ENCODE measurements at places on chromosomes 1 and 21. TPM values are rescaled to one million over a fixed set of nuclear protein-coding genes. Genes with fewer than 3 reads are reported as not detected.
A peak's percentile ranks its signal among the peaks of the same experiment; 100 is the strongest.

DNA sequence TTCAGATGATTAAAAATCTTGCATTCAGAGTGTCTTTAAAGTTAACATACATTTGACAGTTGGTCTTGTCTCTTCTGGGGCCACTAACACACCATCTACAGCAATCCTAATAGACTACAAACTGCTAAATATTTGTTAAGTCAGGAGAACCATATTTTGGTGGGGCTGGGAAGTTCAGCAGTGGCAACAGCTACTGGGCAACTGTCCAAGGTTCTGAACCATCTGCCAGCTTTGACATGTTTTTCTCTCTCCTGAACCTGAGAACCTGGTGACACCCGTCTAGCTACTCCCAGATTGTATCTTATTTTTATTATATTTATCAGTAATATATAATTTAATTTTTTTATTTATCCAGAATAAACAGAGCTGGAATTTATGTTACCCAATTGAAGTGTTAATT is 199.0 kb upstream of the DPYD start:
- peak; percentile 5 for DNase-seq

DNA sequence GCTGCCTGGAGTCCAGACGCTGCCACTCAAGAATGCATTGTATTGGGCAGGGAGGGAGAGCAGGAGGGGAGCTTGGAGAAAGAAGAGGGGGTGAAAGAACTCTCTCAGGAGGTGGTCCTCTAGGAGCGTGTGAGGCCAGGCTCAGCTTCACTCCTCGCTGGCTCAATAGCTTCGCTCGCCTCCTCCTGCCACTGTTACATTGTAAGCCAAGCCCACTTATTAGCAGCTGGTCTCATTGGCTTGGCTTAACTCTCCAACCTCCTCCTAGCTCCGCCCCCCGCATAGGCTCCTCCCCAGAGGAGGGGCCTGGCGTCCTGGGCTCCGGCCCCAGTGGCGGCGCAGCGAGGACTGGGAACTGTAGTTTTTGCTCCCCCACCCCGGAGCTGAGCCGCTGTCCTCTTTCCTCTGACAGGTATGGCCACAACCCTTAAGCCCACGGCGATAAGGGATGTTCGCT is at the start of gene KCNN3:
Gene KCNN3 (minus strand): TSS at position 167 of the 457 bp plus-strand sequence. CDS start 317 bp downstream, outside the sequence.
- DNase-seq = peak; percentile 88

DNA sequence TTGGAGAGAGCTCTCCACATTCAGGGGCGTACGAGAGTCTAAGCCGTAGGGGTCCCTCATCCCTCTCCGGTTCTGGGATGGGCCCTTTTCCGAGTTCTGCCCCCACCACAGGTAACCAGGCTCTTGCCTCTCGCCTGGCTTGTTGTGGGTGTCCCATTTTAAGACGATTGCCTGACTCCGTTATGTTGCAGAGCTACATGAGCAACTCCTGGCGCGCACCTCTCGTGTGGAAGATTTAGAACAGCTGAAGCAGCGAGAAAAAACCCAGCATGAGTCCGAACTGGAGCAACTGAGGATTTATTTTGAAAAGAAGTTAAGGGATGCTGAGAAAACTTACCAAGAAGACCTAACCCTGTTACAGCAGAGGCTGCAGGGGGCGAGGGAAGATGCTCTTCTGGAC is 29.0 kb downstream of the PCNT start:
- no peak for DNase-seq

RBM34 gene
- total RNA-seq = 126 TPM

EXTL1 gene
- total RNA-seq = not detected

GRCh38 chr1:216051071-216051470 is 372.2 kb downstream of the USH2A start:
- DNase-seq = no peak

CELA3B gene
- not detected for total RNA-seq

AVPR1B gene
- total RNA-seq = not detected

BARHL2 gene
- total RNA-seq = not detected

DNA sequence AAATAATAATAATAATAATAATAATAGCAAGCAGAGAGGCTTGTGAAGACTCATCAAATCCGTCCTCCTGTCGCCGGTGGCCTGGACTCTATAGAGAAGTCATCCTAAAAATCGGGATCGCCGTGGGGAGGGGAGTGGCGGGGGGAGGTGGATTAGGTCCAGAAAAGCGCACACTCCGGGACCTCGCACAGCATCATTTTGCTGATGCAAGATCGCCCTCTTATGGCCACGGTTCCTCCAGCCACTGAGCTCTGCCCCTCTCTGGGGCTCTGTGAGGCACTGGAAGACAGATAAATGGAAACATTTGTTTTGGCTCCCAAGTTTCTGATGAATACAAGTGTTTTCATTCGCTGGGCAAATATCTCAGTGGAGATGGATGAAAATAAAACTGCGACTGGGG is 612.0 kb downstream of the MATN1 start:
- peak; percentile 64 for DNase-seq

DNA sequence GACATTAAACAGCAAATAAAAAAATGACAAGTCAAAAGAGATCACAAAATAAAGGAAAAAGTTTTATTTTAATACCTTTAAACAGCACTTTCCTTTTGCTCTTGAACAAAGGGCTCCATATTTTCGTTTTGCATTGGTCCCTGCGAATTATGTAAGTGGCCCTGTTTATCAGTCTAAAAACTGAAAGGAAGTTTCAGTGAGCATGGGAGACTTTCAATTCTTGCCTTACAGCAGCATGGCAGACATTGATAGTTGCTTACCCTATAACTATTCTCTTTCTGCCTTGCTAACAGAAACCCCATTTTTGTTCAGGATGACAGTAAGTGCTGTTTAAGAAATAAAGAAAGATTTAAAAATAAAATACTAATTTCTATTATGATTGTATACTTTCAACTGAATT is 5.2 kb upstream of the SH3GLB1 start:
- no peak for DNase-seq

BRDT gene
- not detected for total RNA-seq

MCOLN3 gene
- 0.23 TPM for total RNA-seq

- no peak for DNase-seq
Measured at GRCh38 chr21:35106246-35106835, 57.2 kb upstream of the RUNX1 start.

LRRC71 gene
- total RNA-seq = not detected

DNA sequence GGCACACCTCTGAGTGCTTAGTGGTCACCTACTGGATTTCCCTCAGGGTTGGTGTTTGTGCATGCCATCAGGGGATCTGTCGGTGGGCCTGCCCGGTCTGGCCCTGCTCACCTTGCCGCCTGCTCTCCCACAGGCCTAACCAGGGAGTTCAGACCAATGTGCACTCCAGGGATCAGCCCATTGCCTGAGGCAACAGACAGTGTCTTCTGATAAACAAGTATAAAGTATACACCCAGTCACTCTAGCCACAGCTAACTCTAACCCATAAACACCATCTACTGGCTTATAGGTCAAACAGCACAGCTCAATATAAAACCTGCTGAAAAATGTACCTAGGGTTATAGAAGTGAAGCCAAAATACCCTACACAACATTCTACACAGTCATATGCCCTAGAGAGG is 1300.0 kb downstream of the PLA2G4A start:
- DNase-seq = no peak

DNA sequence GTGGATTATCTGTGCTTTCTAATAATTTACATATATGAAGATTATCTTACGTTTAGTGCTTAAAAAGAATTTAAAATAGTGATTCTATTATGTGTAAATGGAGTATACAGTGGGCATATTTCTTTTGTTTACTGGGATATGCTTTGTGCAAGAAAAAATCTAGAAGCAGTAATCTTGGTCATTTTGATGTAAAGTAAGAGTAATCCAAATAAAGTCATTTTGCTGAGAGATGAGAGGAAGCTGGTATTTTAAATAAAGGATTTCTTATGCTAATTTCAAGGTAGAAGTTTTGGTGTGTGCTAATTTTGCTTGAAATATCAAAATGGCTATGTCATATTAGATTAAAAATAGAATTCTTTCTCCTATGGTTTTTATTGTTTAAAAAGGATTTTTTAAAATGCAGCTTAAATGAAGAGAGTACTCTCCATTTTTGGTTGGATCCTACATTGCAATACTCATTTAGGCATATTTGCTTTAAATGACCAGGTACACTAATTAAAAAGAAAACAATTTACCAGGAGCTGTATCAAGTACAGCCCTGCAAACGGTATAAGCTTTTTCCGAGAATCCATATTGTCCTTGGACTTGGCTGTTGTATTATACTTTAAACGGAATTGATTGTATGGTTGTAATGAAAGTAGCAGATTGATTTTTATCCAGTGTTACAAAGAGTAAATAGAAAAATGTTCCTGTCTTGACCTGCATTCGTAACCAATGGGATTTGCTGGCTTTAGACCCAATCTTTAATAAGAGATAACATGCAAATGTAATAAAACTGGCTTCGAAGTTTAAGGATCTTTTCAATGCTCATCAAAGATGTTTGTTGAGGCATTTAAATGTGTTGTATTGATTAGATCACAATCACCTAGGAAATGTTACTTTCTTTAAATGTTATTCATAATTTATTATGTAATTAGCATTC is 574.7 kb downstream of the USP25 start:
- DNase-seq = no peak

- DNase-seq = no peak
Measured at GRCh38 chr1:201673915-201674314, 135.0 kb downstream of the NAV1 start.

- DNase-seq = no peak
Measured at GRCh38 chr21:39258207-39258606, 55.2 kb downstream of the BRWD1 start.

DNA sequence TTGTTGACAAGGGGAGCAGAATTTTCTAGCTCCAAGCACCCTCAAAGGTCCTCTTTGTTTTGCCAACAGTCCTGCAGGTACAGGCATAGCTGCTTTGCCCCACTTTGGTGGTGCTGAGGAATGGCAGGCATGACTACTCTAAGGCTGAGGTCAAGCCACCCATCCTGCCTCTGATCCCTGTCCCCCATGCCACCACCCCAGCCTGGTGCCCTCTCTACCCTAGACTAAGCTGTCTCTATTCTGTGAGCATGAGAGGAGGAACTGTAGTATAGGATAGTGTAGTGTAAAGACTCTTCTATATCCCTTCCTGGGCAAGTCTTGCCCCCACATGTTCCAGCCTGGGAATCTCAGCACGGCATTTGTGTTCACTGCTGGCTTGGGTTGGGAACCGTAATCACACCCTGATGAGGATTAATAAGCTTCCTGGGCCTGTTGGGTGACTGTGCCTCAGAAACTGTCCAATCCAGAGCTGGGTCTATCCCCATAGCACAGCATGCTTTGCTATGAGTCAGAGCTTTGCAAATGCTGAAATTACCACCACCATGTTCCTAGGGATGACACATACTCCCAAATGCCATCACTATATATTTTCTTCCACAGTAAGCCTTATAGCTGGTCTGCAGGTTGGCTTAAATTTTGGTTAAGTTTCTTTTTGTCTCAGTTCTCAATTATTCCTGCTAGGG is 105.7 kb upstream of the PPP2R5A start:
- DNase-seq = peak; percentile 19

G0S2 gene
- total RNA-seq = 21.9 TPM

- no peak for DNase-seq
Measured at GRCh38 chr1:43074244-43074643, 97.8 kb downstream of the EBNA1BP2 start.

- no peak for DNase-seq
Measured at GRCh38 chr1:204360314-204360713, 585 bp upstream of the PLEKHA6 start.

FAM177B gene
- not detected for total RNA-seq

GBP3 gene
- total RNA-seq = 4.8 TPM

DNA sequence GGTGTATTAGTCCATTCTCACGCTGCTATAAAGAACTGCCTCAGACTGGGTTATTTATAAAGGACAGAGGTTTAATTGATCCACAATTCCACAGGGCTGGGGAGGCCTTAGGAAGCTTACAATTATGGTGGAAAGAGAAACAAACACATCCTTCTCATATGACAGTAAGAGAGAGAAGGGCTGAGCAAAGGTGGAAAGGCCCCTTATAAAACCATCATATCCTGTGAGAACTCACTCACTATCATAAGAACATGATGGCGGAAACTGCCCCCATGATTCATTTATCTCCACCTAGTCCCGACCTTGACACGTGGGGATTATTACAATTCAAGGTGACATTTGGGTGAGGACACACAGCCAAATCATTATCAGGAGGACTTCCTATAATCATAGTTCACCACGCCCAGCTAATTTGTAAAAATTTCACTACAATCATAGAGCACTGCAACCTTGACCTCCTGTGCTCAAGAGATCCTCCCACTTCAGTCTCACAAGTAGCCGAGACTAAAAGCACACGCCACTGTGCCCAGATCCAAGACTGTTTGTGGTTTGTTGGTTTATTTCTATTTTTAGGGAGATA is 164.9 kb downstream of the RERE start:
- DNase-seq = no peak

GRCh38 chr21:43961382-43961909 is 50.7 kb upstream of the TRAPPC10 start:
- DNase-seq = peak; percentile 67

GRCh38 chr1:64073705-64074104 is 129.7 kb upstream of the UBE2U start:
- no peak for DNase-seq

SAMD11 gene
- not detected for total RNA-seq

GRCh38 chr1:10288029-10288615 is 77.8 kb downstream of the KIF1B start:
- DNase-seq = no peak

LYPD8 gene
- total RNA-seq = not detected

GDAP2 gene
- 18.8 TPM for total RNA-seq

DNA sequence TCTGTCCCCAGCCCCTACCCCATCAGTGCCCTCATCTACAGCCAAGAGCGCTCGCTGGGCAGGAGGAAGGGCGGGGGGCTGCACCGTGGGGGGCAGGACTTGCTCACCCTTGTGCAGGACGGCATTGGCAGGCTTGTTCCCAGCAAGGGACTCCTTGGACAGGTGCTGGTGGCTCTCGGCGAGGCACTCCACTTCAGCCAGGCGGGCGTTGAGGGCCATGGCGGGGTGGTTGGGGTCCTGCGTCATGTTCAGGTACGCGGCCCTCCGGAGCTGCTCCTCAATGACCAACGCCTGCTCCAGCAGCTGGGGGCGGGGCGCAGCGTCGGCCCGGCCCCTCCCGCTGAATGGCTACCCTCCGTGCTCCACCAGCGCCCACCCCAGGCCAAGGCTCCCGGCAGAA is 64.0 kb downstream of the KCNAB2 start:
- DNase-seq = peak; percentile 2

ERG gene
- total RNA-seq = not detected

GRCh38 chr21:25039461-25040380 is 567.6 kb downstream of the MRPL39 start:
- no peak for DNase-seq

DNA sequence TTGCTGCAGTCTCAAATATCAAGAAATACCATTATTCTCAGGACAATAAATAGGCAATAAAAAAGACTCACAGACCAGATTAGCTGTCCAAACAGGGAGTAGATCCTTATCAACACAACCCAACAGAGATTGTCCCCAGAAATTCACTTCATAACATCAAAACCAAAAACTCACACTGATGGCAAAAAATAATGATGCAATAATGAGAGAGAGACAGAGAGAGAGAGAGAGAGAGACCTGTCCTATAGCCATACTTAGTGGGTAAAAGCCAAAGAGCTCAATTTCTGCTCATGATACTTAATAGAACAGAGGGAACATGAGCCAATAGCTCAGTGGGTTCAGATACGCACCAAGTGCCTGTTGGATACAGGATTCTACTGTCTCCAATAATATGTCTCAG is 244.5 kb downstream of the FAM72C start:
- DNase-seq = no peak

Measured in activated CD4-positive, alpha-beta T cell treated with anti-CD3 and anti-CD28 coated beads for 36 hours (primary cell).